ENCODE measurements at places on chromosomes 4 and X.

GRCh38 chr4:159171287-159171686 is 68.4 kb downstream of the RAPGEF2 start:
- DNase-seq, result no peak

- DNase-seq, result no peak
Measured at GRCh38 chrX:72123471-72124185, 8.1 kb downstream of the RTL5 start.

GRCh38 chr4:110394871-110395270 is 81.1 kb upstream of the ENPEP start:
- no peak for DNase-seq

GRCh38 chr4:55446578-55446922 is 50.8 kb downstream of the TMEM165 start:
- no peak for DNase-seq

- no peak for DNase-seq
Measured at GRCh38 chr4:39528061-39528465, 824 bp upstream of the UGDH start.

DNA sequence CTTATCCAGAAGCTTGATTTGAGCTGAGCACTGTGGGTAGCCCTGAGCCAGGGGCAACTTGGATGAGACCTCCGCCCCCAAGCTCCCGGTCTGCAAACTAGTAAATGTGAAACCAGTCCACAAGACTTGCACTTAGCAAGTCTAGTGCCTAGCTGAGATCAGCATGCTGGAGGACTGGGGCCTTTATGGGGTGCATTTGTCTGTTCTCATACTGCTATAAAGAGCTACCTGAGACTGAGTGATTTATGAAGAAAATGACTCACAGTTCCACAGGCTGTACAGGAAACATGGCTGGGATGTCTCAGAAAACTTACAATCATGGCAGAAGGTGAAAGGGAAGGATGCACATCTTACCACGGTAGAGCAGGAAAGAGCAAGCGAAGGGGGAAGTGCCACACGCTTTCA is 42.1 kb upstream of the HOPX start:
- no peak for DNase-seq

DNA sequence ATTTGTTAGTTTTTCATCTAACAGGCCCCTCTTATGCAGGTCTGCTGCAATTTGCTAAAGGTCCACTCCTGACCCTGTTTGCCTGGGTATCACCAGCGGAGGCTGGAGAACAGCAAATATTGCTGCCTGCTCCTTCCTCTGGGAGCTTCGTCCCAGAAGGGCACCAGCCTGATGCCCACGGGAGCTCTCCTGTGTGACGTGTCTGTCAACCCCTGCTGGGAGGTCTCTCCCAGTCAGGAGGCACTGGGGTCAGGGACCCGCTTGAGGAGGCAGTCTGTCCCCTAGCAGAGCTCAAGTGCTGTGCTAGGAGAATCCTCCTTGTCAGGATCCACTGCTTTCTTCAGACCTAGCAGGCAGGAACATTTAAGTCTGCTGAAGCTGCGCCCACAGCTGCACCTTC is 30.5 kb downstream of the ATRX start:
- DNase-seq, result no peak

GRCh38 chr4:8828869-8829268 is 42.8 kb downstream of the HMX1 start:
- no peak for DNase-seq

- no peak for DNase-seq
Measured at GRCh38 chr4:127291316-127291715, 341.4 kb upstream of the INTU start.

- DNase-seq, result no peak
Measured at GRCh38 chr4:112859456-112860184, 189.8 kb upstream of the ANK2 start.

DNA sequence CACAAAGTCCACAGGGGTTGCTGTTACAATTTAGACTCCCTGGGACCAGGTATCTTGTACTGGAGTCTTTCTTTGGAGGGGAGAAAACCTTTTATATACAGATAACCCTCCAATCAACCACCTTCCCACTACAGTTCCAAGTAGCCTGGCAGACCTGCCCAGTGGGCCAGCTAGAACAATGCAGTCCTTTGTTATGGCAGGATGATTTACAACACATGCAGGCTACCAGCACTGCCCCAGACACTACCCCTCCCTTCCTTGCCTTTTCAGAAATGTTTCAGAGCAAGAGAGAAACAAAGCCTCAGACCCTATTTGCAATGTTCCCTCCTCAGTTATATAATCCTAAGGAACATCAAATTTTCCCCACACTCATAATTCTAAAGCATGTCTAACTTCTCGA is 11.1 kb downstream of the RASL11B start:
- no peak for DNase-seq

DNA sequence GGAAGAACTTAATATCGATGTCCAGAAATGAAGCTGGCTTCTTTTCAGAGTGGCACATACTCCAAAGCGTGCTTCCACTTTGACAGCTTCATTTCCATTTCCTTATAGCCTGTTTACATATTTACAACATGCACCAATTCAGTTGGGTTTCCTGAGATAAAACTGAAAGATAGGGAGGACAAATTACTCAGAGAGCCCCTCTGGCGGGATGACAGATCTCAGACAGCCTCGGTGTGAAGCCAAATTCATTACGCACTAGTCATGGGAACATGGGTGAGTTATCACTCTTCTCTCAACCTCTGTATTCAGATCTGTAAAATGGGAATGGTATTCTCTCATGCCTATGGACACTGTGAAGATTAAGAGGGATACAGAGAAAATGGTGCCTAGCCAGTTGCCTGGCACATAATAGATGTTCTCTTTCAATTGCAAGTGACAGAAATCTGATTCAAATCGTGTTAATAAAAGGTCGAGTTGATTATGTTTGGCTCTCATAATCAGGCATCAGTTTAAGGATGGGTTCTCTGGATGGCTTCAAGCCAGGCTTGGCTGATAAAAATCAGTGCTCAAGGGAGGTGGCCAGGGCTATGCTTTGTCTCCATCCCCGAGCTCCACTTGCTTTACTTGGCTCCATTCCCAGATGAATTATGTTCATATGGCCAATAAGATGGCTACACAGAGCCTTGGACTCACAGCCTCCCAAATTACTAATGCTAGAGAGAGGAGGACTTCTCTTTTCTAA is 132.2 kb upstream of the C1QTNF7 start:
- no peak for DNase-seq

DNA sequence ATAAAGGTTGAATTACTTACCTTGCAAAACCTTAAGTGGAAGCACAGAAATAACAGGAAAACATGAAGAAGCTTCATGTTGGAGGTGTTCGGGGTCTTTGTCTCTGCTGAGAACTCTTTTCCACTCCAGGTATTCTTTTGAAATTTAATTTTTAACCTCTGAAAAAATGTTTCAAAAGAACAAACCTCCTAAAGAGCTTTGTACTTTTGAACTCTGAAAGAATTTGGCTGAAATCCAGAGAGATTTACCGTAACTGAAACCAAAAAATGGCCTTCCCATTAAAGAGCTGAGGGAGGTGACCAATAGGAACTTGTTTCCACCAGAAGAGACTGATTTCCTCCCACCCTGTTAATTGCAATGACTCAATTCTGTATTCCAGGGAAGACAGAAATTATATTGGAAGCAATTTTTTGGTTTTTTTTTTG is at the start of gene CFI:
Gene CFI (minus strand): TSS at position 105 of the 425 bp plus-strand sequence. CDS start 28 bp downstream, at position 77.
- no peak for DNase-seq

GRCh38 chr4:143257356-143257755 is 72.6 kb downstream of the USP38 start:
- DNase-seq, result no peak

DNA sequence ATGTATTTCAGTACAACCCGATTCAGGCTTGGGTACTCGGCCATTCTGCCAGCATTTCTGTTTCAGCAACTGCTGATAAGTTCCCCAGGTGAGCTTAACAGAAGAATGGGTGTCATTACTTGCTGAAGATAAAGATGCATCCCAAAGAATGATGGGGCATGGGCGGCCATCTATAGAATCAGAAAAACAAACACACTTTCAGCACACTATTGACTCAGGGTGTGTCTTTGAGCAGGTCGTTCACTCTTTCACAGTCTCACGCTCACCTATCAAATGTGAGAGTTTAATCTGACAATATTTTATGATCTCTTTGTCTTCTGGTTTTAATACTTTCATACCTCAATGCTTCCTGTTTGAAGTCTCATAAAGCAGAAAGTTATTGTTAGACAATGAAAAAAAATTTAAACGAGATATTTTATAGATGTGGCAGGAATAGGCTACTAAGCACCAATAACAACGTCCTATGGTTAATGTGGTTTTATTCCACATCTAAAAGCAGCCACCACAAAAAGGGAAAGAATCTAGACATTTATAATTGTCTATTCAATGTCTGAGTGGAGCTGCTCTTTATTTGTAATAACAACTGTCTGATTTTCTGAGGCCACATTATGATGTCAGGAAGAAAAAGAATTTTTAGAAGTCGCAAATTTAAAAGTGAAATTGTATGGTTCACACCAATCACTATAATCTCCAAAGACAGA is 17.0 kb downstream of the GASK1B start:
- DNase-seq, result no peak

DNA sequence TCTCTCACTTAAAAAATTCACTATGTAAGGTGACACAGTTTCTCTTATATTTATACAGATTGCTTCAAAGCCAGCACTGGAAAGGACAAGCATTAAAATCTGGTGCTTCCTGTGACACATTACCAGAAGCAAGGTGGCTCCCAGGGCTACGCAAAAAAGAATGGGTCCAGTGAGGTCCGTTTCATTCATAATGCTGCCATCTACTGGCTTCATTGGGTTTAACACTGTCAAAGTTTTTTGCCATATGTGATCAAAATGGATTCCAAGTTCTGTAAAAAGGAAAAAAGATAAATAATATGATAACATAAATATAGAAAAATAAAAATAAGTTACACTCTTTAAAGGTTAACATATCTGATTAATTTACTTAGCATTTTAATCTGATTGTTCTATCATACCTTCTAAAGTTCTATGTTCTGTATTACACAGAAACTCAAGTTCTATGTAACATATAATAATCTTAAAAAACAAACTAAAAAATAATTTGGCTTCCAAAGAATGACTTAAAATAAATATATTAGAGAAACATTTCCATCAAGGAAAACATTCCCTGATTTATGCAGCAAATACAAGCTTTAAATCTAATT is 22.1 kb downstream of the YIPF7 start:
- DNase-seq, result no peak

GRCh38 chr4:80138551-80139538 is 58.5 kb upstream of the PRDM8 start:
- no peak for DNase-seq

- no peak for DNase-seq
Measured at GRCh38 chrX:30278365-30278764, 30.8 kb downstream of the NR0B1 start.

- DNase-seq, result no peak
Measured at GRCh38 chr4:55765070-55765469, 54.5 kb upstream of the EXOC1L start.

DNA sequence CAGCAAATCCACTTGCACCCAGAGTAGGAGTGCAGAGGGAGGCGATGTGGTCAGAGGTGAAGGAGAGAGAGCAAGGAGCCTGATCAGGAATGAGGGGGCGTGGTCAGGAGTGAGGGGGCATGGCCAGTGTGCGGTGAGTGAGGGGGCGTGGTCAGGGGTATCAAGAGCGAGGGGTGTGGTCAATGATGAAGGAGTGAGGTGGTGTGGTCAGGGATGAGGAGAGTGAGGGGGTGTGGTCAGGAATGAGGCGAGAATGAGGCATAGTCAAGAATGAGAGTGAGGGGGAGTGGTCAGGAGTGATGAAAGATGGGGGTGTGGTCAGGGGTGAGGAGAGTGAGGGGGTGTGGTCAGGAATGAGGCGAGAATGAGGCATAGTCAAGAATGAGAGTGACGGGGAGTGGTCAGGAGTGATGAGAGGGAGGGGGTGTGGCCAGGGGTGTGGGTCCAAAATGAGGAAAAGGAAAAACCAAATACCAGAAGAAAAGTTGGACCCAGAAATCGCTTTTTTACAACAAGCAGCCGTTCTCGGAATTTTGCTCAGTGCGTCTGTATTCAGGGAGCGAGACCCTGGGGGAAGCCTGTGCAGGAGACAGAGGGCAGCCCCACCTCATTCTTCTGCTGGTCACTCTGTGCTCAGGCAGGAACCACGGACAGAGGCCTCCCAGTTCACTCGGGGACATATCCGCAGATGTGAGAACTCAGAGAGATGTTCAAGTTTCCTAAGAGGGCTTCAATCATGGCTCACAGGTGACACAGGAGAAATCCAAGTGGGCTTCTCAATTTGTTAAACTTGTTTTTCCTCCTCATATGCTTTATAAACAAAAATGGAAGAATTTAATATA is 47.5 kb downstream of the MAGEA1 start:
- no peak for DNase-seq

- no peak for DNase-seq
Measured at GRCh38 chr4:184028561-184029374, 123.7 kb downstream of the STOX2 start.

- no peak for DNase-seq
Measured at GRCh38 chr4:69056921-69057550, 39.2 kb upstream of the UGT2B7 start.

DNA sequence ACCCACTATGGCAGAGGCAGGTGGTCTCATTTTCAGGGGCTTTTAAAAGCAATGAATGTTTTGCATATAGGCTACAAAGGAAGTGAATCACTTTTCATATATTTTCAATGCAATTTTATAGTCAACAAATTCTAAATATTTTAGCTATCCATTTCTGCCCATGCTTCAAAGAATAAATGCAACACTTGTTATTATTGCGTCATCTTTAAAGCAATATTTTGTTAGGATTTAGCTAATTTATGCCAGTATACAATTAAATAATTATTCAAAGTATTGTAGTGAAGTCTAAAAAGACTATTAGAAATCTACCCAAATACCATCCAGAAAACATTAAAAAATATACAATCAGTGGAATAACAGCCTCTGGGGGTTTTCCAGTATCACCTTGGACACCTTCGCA is 509.1 kb upstream of the SPANXN1 start:
- no peak for DNase-seq

GRCh38 chrX:52078131-52078530 is 9.1 kb upstream of the MAGED4B start:
- no peak for DNase-seq

GRCh38 chr4:38320343-38320695 is 343.7 kb upstream of the KLF3 start:
- DNase-seq, result no peak

GRCh38 chr4:55458611-55459010 is 62.9 kb downstream of the TMEM165 start:
- no peak for DNase-seq

DNA sequence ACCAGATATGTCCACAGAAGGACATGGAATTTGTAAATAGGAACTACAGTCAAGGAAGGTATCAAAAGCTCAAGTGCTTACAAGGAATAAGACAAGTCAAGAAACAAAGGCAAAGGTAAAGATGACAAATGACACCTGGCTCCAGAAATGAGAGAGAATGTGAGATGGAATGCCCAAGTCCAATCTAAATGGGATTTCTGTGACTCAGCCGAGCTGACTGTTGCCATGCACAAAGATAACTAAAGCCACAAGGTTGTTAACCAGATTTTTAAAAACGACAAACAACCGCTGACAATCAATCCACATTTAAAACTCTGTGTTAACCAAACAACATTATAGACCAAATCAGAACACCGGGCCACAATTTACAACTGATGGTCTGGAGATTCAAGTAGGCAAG is 1.1 kb downstream of the NFXL1 start:
- DNase-seq, result no peak

All from cortex of kidney (tissue), 1 donor.